Muscle of arm (tissue), 14 donors: ENCODE measurements at places on chromosomes 13 and 19. TPM values are rescaled to one million over a fixed set of nuclear protein-coding genes. Genes with fewer than 3 reads are reported as not detected.

Gene CLEC4G
- polyA plus RNA-seq: 0.27 TPM

Gene CCNA1
- 0.54 TPM for polyA plus RNA-seq

Gene GDF15
- polyA plus RNA-seq: 0.41 TPM

Gene IGFL1
- not detected for polyA plus RNA-seq

Gene C19orf18
- 2.9 TPM for polyA plus RNA-seq

Gene TEX29
- polyA plus RNA-seq: 0.86 TPM

Gene KLK4
- polyA plus RNA-seq: not detected

Gene FGF21
- not detected for polyA plus RNA-seq

Gene CHST8
- not detected for polyA plus RNA-seq

Gene PINLYP
- polyA plus RNA-seq: not detected

Gene SOHLH2
- 3.4 TPM for polyA plus RNA-seq

Gene APC2
- not detected for polyA plus RNA-seq

Gene DENND1C
- 0.64 TPM for polyA plus RNA-seq

Gene NACC1
- 16.1 TPM for polyA plus RNA-seq

Gene SPTBN4
- polyA plus RNA-seq: 0.31 TPM

Gene CACNG7
- not detected for polyA plus RNA-seq

Gene CCL25
- not detected for polyA plus RNA-seq

Gene AKAP11
- polyA plus RNA-seq: not detected

Gene SEMA6B
- 41.5 TPM for polyA plus RNA-seq

Gene CFD
- polyA plus RNA-seq: 20.8 TPM

Gene ZNF296
- 0.53 TPM for polyA plus RNA-seq

Gene SIGLEC5
- polyA plus RNA-seq: 0.29 TPM

Gene CATSPERD
- polyA plus RNA-seq: not detected

Gene PSG6
- not detected for polyA plus RNA-seq

Gene MEDAG
- polyA plus RNA-seq: 17.4 TPM

Gene KLK13
- polyA plus RNA-seq: 0.61 TPM

Gene REEP6
- polyA plus RNA-seq: 1.2 TPM

Gene COMP
- polyA plus RNA-seq: 5.6 TPM

Gene ZNF724
- 2.4 TPM for polyA plus RNA-seq

Gene SSC5D
- 18.5 TPM for polyA plus RNA-seq

Gene KLK12
- polyA plus RNA-seq: not detected

Gene RPL21
- 2,530 TPM for polyA plus RNA-seq

Gene TEX30
- 12.3 TPM for polyA plus RNA-seq
